ENCODE measurements at places on chromosomes 5 and 9.

- DNase-seq, result no peak
Measured at GRCh38 chr9:121783521-121784507, 132.4 kb downstream of the DAB2IP start.

DNA sequence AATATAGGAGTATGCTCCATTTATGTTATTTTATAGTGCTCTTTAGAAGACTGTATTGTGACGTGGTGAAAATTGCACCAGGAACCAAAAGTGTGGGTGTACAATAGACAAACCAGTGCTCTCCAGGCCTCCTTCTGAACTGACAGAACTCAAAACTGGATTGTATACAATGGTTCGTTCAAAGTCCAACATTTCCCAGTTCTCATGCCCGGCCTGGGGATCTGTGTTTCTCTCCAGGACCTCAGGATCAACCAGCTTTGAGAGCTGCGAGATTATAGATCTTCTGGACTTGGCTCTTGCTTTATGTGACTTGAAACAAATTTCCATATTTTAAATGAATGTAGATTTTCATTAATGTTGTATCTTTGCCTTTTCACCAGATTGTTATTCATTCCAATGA, 60.8 kb upstream of the CER1 start:
- DNase-seq, result no peak

- no peak for DNase-seq
Measured at GRCh38 chr5:137142346-137142745, 356.8 kb downstream of the SPOCK1 start.

GRCh38 chr9:90789862-90790261, 11.8 kb upstream of the SYK start:
- DNase-seq, result no peak

GRCh38 chr5:128412145-128412930, 125.7 kb downstream of the FBN2 start:
- no peak for DNase-seq

DNA sequence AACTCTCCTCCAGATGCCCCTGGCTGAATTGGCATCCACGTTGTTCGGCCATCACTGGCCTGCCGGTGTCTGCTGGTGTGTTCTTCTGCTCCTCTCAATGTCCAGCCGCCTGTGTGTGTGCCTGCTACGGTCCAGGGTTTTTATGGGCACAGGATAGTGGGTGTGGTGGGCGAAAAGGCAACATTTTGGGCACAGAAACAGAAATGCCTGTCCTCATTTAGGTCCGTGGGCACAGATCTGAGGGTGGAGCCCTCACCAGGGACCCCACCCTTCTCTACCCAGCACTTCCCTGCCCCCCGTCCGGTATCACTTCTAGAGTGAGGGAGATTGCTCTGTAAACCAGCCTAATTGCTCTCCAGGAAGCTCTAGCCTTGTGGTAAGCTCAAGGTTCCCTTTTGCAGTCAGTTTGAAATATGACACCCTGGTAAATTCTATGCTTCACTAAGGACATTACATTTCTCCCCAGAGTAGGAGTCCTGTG, 410.1 kb downstream of the MAT2B start:
- DNase-seq, result peak; percentile 37

DNA sequence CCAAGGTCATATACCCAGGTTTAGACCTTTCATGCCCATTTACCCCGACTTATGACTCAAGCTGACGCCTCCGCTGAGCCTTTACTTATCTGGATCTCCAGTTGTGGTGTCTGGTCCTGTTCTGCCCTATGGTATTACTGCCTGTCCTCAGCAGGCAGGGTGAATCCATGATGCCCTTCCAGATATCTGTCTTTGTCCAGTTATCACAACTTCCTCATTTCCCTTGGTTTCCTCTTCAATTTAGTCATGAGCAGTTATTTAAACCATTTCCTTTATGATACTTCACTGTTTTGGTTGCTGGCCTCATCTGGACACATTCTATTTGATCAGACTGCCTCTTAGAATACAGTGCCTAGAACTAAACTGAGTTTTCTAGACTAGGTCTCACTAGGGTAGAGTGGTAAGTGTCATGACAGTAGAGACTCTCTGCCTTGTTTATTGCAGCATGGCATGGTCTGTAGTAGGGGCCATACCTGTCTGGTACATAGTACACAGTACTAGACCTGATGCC, 93.3 kb downstream of the MELK start:
- no peak for DNase-seq

- no peak for DNase-seq
Measured at GRCh38 chr9:686321-686813, 155.1 kb upstream of the DMRT1 start.

- no peak for DNase-seq
Measured at GRCh38 chr9:121439711-121440664, 59.7 kb downstream of the GGTA1 start.

DNA sequence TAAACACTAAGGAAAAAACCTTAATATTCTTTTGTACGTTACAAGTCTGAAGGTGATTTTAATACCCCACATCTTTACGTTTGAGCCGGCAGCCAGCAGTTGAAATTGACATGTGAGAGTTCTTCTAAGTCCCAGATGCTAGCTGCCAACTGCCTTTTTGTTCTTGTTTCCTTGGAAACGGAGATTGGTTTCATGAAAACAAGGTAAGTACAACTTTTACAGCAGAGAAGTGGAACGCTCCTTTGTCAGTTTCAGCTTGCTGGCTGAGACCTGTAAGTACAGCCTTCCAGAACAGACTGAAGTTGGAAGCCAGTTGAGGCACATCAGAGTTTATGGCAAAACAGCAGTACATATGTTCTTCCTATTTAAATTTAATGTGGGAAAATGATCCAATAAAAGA, 1018.4 kb upstream of the ARRDC3 start:
- no peak for DNase-seq

DNA sequence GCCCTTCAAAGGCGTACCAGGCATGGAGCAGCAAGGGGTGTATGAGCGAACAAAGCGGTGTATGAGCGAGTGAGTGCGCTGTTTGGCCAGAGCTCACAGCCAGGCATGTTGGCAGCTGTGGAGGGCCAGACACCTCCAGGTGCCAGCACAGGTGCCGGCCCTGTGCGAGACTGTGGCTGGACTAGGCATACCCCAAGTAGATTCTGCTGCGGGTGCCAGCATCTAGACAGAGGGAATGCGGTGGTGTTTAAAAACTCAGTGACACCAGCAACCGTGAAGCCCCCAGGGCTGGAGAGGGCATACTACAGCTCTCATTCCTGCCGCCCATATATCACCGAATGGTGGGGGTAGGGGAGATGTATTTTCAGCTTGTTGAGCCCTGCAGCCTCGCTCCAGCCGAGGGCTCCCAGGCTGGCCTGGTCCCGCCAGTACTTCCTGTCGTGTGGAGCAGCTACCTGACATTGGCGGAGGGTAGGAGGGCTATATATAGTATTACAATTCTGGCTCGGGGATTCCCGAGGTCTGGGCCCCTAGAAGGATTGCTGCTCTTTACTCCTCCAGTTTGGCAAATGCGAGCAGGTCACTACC, 1829.6 kb upstream of the NUDT12 start:
- DNase-seq, result no peak

DNA sequence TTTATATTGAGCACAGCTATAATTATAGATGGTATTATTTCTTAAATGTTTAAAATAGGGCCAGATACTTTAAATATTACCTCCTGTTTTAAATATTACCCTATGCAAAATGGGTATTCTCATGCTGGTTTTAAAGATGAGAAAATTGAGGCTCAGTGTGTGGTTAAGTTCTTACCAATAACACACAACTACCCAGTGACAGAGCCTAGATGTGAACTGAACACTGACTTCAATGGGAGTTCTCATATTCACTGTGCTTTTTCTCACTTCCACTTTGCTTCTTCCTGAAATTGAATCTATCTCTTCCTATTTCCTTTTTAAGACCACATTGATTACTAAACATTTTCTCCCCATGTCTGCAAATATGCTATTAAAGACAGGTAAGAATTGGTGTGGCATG, 135.8 kb upstream of the TUSC1 start:
- no peak for DNase-seq

DNA sequence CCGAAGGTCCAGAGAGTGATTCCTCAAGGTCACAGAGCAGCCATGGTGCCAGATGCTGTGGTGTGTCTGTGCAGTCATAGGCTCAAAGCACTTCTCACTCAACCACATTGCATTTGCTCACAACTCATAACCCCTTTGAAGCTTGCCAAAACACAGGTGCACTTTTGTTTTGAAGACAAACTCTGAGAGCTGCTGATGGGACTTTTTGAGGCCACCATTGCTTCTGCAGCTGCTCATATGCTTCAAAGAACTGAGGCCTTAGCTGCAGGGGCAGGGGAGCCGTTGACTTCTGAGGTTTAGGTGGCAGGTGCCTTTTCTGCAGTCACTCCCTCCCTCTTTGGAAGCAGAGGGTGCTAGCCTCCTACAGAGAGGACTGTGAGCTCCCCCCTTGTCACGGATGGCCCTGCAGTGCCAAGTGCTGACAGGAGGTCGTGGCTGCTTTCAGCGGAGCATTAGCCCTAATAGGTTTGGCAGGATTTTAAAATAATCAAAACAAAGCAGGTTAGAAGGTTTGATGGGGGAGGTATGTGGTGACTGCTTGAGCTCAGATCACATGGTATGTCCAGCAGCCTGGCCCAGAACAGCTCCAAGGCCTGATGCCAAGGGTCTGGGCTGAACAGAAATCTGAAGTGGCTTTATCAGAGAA, 232.1 kb downstream of the MAN2A1 start:
- DNase-seq, result no peak

GRCh38 chr9:5510989-5511388, 658 bp downstream of the PDCD1LG2 start:
- no peak for DNase-seq

DNA sequence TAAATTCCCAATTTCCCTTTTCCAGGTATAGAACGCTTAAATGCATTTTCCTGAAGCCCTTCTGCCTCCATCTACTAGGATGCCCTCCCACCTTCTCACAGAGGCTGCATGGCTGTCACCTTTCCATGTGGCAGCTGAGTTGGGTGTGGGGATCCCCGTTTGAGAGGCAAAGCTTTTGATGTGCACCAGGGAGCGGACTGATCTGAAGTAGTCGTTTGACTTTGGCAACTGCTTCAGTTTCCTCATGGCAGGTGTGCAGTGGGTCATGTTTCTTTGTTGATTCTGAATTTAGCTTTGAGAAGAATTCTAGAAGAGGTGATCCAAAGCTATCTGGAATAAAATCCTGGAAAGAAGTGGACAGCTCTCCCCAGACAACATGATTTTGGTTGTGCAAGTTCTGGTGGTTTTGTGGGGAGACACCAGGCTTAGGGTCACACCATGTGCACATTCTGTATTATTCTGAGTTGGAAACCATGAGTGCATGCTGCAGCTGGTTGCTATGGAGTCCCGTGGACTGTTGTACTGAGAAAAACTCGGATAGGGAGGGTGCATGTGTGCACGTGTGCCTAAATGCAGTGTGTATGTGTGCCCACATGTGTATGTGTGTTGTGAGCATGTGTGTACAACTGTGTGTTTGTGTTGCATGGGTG, 63.5 kb downstream of the GADD45G start:
- DNase-seq, result no peak

GRCh38 chr9:447230-448025, 232.8 kb downstream of the DOCK8 start:
- peak; percentile 55 for DNase-seq

- no peak for DNase-seq
Measured at GRCh38 chr5:73242735-73243134, 69.7 kb downstream of the TMEM174 start.

- DNase-seq, result peak; percentile 1
Measured at GRCh38 chr5:108024986-108025385, 354.2 kb upstream of the EFNA5 start.

DNA sequence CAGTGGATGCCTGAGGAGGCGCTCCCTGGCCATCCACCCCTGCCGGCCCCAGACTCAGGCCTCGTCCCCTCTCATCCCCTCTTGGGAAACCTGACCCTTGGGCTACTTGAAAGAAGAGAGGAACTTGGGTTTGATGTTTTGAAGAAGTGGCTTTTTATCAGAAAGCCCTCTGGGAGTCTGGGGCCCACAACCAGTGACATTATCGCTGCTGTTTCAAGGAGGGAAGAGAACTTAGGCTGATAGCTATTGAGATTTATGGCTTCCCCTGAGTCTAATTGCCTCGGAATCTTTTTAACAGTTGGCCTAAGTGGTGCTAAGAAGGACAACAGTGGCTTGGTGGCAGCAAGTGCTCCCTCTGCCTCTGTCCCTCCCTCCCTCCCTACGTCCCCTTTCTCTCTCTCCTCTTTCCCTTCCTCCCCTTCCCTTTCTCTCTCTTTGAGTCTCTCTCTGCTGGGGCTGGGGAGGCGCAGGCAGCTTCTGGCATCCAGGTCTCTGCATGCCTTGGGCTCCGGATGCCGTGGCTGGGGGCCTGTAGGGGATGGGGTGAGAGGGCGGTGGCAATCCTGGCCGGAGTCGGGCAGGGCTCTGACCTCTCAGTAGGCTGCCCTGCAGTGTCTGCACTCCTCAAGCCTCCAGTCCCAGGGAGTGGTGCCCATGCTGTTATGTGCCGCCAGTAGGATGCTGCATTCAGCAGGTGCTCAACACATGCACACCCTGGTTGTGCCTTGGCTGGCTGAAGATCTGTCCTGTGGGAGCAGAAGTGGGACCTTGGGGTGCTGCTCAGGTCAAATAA, 49.6 kb upstream of the RXRA start:
- DNase-seq, result no peak

DNA sequence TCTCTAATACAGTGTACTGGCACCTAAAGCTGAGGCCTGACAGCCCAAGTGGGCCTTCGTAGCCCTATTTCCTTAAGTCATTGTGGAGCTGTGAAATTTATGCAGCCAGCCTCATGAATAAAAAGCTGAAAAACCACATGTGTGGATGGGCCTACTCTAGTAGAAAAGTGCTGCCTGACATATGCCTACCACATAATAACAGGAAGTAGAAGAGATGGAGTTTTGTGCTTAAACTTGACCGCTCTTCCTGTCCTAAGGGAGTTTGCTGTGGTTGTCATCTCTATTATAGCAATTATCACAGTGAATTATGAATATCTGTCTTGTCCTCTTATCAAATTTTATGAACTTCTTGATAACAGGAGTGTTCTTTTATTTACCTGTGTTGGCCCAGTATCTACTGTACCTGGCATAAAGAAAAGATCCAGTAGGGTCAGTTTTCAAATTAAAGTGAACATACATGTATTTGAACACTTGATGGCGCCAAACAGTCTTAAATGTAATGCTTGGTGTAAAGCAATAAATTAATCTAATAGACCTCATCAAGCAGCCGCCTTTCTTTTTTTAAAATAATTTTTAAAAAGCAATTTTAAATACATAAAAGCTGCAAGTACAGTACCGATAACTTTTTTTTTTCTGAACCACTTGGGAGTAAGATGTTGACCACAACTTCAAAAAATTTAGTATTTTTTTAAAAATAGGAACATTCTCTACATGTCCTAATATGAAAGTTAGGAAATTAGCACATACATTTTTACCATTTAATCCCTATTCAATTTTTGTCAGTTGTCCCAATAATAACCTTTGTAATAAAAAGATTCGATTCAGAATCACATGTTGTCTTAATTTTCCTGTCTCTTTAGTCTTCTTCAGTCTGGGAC, 51.0 kb downstream of the FKTN start:
- peak; percentile 42 for DNase-seq

GRCh38 chr9:134066526-134066912, 1.3 kb downstream of the BRD3 start:
- no peak for DNase-seq

- DNase-seq, result no peak
Measured at GRCh38 chr9:14526504-14526903, 166.7 kb downstream of the ZDHHC21 start.

Data from immature natural killer cell (primary cell).